ENCODE measurements at places on chromosomes 6 and 20.

- no peak for DNase-seq
These were observed 44.4 kb downstream of the RNGTT start for GRCh38 chr6:88919032-88919431.

DNA sequence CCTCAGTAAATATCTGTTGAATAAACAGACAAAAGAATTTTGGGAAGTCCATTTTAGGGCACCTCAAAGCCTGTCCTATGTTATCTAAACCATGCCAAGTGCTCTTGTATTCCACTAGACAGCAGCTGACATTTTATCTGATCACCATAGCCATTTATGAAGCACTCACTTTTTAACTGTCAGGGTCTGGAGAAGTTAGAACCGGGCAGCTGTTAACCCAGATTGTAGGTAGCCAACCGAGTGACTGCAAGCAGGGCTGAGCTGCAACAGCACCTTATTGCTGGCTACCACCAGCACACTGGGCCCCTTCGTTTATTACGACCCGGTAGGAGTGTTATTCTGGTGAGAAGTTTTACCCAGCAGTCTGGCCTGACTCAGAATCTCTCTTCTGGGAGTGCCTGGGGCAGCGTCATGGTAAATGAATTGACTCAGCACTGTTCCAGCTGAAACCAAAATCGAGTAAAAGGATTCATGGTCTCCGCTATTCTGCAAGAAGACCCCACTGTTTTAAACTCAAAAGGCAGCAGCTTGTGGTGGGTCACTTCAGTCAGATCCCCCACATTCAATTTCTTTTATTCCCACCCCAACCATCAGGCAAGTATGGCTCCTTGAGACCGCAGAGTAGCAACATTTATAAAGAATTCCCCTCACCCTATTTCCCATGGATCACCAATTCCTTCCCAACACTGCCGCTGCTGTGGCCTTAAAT, 1.7 kb downstream of the UBE2V1 start:
- no peak for DNase-seq

- no peak for DNase-seq
These were observed 901 bp upstream of the TMEM151B start for GRCh38 chr6:44269178-44269920.

DNA sequence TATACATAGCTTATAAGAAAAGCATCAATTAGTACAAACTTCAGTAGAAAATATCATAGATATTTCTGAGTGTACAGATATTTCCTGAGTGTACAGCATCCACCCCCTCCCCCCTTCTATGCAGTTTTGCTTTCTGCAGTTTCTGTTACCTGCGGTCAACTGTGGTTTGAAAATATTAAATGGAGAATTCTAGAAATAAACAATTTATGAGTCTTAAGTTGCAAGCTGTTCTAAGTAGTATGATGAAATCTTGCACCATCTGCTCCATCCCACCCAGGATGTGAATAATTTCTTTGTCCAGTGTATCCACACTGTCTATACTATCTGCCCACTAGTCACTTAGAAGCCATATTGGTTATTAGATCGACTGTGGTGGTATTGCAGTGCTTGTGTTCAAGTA, 15.8 kb upstream of the GPR63 start:
- DNase-seq, result no peak

GRCh38 chr6:87828044-87828443, 126.0 kb upstream of the AKIRIN2 start:
- no peak for DNase-seq

DNA sequence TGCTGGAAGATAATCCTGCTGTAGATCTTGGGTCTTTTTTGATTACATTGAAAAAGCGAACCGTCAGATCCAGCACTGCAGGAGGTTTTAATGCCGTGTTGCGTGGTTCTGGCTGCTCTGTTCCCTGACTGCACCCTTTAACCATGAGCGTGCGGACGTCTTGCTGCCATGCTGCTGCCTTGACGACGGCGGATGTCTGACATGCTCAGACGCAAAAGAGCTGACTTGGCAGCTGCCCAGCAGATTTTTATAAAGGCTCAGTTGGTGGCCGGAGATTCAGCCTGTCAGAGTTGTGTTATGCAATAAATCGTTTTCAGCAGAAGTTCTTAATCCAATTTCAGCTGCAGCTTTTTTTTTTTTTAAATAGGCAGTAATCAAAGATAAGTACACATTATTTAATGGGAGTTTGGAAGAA, 119.4 kb downstream of the JARID2 start:
- no peak for DNase-seq

DNA sequence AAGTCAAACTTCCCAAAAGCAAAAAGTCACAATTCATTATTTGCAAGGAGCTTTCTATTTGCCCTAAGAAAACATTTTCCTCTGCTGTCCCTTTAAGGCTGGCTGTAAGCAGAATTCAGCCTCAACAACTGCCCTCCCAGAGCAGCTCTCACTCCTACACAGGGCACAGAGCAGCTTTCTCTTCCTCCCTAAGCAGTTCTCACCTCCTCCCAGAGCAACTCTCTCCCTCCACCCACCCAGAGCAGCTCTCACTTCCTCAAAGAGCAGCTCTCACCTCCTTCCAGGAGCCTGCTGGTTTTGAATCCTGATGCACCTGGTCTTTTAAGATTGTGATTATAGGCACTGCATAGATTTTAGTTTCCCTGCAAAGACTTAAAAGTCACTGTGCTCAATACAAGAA, 120.6 kb upstream of the TMEM181 start:
- no peak for DNase-seq

- no peak for DNase-seq
These were observed 29.4 kb upstream of the TPD52L1 start for GRCh38 chr6:125124049-125124669.

- peak; percentile 82 for DNase-seq
These were observed 102.0 kb downstream of the OR2B2 start for GRCh38 chr6:27809939-27810767.

GRCh38 chr6:163730246-163731210, 316.0 kb downstream of the QKI start:
- DNase-seq, result no peak

GRCh38 chr20:60036746-60037499, 78.7 kb downstream of the CDH26 start:
- no peak for DNase-seq

DNA sequence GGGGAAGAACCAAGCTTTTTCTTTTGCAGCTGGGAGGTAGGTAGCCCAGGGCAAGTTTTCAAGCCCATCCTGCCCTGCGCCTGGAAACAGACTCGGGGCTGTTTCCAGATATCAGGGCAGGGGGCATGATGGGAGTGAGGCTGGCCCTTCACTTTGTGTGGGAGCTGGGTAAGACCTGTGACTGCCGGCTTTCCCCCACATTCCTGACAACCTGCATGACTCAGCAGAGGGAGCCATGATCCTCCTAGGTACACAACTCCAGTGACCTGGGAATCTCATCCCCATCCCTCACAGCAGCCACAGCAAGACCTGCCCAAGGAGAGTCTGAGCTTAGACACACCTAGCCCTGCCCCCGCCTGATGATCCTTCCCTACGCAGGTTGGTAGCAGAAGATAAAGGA, 280.8 kb downstream of the SOX4 start:
- DNase-seq, result no peak

DNA sequence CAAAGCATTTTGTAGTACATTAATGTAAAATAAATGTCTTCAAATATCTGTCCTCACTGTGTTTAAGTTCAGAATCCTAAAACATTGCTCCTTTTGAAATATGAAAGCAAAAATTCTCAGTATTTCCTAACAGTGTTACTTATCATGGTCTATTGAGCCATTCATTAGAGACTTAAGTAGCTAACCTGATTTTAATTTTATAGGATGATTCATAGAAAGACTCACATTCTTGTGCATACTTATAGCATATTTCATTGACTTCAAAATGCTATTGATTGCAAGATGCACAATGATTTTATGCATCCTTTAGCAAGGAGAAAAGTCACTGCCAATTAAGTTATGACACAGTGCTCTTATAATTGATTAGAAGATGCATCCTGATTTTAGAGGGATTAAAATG, 85.7 kb downstream of the HIVEP1 start:
- DNase-seq, result no peak

DNA sequence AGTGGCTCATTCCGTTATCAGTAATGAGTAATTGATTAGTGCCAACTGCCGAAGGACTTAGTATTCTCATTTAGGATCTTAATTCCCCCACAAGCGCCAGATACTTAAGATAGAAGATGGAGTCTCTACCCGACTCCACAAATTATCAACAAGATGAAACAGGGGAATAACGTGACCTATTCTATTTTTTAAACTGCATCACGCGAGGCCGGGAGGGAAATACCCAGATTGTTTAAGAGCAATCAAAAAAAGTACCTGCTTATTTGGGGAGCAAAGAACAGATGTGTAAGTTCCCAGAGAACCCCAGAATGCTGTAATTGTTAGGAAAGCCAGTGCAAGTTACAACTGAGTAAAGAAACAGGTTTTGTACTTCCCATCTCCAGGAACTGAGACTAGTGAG, 1.1 kb upstream of the MAP3K5 start:
- no peak for DNase-seq

GRCh38 chr6:135506270-135506997, 8.9 kb upstream of the AHI1 start:
- DNase-seq, result peak; percentile 32

GRCh38 chr20:1002682-1003561, 811 bp upstream of the RSPO4 start:
- no peak for DNase-seq

- no peak for DNase-seq
These were observed 4.5 kb upstream of the SYS1 start for GRCh38 chr20:45358282-45359068.

DNA sequence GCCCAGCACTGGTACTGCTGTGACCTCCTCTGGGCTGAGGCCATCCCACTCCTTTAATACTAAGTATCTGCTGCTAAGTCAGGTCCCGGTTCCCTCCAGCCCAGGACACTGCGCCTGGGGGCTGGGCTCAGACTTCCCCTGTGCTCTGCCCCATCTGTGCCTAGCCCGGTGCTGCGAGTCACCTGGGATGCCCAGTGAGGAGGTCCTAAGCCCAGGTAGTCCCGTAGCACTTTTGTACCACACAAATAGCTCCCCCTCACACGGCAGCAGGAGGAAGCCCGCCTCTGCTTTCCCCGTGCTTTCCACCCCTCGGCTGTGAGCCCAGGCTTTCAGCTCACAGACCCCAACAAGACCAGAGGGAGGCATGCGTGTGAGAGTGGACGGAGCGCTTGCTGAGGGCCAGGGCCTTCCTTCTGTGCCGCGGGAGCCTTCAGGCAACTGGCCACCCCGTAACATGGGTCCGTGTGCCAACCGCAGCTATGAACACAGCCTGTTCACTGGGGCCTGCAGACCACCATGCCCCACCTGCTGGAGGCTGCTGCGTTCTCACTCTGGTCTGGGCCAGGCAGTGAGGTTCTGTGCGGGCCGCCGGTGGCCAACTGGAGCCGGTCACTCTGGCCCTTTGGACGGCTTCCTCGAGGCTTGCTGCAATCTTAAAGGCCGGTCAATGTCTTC, 79.9 kb upstream of the MPC1 start:
- no peak for DNase-seq

DNA sequence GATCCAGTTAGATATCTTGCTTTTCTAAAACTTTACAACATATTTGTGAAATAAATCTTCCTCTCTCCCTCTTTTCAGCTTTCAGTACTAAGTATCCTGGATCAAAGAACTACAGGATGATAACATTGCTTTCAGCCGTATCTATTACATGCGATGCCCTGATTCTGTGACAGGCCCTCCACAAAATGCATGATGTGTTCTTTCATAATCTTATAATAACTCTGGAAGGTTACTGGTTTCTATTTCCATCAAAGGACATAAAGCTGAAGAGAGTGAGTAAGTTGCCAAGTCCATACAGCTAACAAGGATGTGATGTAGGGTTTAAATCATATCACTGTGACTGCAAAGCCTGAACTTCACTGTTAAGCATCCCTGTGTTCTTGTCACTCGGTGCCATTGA, 62.9 kb upstream of the ADGRG6 start:
- DNase-seq, result no peak

GRCh38 chr20:46018611-46019010, 9.9 kb downstream of the MMP9 start:
- DNase-seq, result no peak

- no peak for DNase-seq
These were observed 158.8 kb downstream of the DST start for GRCh38 chr6:56483929-56484328.

GRCh38 chr6:26457264-26457805, 420 bp upstream of the BTN2A1 start:
- no peak for DNase-seq

GRCh38 chr6:163335671-163336545, 78.6 kb upstream of the QKI start:
- no peak for DNase-seq

DNA sequence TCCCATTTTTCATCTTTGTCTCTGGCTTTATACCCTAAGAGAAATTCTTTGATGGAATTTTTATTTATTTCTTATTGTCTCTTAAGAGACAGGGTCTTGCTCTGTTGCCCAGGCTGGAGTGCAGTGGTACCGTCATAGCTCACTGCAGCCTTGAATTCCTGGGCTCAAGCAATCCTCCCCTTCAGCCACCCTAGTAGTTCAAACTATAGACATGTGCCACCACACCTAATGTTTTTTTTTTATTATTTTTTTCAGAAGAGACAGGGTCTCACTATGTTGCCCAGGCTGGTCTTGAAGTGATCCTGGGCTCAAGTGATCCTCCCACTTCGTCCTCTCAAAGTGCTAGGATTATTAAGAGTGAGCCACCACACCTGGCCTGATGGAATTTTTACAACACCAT, 40.5 kb downstream of the FKBP5 start:
- no peak for DNase-seq

DNA sequence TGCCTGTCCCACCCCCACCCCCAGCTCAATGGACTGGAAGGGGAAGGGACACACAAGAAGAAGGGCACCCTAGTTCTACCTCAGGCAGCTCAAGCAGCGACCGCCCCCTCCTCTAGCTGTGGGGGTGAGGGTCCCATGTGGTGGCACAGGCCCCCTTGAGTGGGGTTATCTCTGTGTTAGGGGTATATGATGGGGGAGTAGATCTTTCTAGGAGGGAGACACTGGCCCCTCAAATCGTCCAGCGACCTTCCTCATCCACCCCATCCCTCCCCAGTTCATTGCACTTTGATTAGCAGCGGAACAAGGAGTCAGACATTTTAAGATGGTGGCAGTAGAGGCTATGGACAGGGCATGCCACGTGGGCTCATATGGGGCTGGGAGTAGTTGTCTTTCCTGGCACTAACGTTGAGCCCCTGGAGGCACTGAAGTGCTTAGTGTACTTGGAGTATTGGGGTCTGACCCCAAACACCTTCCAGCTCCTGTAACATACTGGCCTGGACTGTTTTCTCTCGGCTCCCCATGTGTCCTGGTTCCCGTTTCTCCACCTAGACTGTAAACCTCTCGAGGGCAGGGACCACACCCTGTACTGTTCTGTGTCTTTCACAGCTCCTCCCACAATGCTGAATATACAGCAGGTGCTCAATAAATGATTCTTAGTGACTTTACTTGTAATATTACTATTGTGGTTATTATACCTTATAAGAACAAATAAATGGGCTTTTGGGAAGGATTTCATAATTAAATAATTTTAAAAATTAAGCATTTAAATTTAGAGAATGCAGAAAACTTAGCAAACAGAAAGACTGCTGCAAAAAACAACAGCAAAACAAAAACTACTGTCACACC, 8.4 kb downstream of the CDKN1A start:
- DNase-seq, result no peak

GRCh38 chr20:15179381-15179780, 842.0 kb upstream of the FLRT3 start:
- no peak for DNase-seq

All from effector memory CD8-positive, alpha-beta T cell (primary cell).